ENCODE measurements at places on chromosomes 2 and 18.

DNA sequence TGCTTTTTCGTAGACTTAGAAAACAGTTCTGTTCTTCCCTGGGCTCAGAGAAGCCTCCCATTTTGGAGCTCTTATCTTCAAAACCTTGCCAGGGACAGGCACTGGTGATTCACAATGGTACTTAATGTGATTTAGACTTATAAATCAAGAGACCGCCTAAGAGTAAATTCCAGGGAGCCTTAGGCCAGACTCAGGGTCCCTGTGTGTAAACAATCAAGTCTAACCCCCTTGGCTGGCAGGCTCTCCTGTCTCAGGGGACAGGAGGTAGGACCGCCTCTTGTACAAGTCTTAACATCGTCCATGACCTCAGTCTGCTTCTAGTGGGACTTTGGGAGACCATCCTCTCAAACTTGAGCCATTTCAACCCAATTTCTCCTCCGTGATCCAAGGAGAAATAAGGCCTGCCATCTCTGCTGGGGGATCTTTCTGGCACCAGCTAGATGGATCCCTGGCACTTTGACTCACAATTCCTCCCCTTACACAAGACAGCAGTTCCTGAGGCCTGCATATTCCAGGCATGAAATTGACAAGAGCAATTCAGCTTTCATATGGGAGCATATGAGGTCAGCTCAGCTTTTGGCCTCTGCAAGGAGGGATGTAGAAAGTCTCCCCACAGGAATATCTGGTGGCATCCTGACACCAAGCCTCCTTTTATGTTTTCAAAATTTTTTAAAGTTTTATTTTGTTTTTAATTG lies 487.0 kb downstream of the TNS1 start:
- DNase-seq, result no peak

DNA sequence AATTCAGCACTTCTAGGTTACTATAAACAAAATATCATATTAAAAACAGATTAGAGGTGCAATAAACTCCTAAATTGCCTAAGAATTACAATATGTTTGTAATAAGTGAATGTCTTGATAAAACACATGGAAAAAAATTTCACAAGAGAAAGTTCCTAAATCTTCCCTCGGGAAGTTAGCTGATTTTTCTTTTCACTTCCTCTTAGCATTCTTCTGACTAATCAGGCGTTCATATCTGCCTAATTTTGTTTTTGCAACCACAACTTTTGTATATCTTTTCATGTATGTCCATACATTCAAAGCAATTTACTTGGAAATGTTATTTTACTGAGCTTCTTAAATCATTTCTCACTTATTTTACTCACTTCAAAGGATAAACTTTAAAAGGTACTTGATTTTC lies 88.5 kb downstream of the RTTN start:
- DNase-seq, result no peak

- DNase-seq, result no peak
Measured at GRCh38 chr2:27797841-27798240, 26.3 kb downstream of the MRPL33 start.

GRCh38 chr2:234409590-234409989 lies 87.3 kb downstream of the ARL4C start:
- DNase-seq, result no peak

DNA sequence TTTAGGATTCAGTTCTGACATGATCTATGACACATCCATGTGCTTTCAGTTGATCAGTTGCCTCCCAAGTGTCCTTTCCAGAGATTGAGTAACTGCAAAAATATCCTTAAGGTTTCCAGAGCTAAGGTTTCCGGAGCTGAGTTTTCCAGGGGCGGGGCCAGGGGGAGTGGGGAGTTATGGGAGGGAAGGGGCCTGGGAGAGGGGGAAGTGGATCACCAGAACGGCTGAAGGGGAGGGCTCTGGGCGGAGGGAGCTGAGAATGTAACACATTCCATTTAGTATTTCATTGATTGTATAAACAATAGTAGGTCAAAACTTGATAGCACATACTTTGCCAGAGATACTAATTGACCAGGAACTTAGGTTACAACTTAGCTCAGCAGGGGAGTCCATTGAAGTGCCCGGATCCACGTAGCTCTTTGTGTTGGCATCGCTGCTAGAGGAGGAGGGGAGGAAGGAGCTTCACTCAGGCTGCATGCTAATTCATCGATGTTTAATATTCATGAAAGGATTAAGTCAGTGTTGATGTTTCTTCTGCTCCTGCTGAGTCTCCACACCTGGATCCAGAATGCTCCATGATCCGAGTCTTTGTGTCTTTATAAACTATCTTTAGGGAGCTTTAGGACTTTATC lies 289.8 kb downstream of the ALPK2 start:
- DNase-seq, result no peak

- no peak for DNase-seq
Measured at GRCh38 chr2:134431838-134432434, 178.1 kb downstream of the MGAT5 start.

All from upper lobe of left lung (tissue), 6 donors.